ENCODE measurements at places on chromosomes 3 and 15.
A peak's percentile ranks its signal among the peaks of the same experiment; 100 is the strongest.

DNA sequence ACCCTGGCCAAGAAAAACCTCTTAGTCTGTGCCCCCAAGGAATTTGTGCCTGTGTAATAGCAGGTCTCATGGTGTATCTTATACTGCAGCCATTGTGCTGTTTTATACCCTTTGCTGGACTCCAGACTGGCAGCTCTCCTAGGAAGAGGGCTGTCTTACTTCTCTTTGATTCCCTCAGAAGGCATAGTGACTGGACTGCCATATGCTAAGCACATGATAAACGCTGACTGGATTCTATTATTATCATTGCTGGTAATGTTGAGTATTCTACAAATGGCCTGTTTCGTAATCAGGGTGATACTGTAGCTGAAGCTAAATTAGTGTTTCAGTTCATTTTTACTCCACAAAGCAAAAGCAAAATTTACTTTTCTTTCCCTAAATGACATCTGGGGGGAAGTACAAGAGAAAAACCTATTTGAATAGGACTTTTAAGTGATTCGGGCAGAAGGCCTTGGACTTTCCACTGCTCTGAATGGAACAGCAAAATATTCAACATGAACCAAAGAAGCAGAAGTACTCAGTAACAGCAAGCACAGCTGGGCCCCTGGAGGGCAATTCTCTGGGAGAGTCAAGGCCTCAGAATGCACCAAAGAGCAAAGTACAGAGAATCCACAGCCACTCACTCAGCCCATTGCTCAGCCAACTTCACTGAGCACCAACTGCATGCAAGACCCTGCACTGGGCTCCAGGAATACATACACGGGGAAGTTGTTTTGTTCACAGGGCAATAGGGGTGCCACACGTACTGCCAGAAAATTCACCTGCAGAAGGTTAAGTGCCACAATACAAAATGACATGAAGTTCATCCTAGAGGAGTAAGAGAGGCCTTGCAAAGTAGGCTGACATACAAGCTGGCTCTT lies 7.9 kb upstream of the BCL2A1 start:
- no peak for DNase-seq

GRCh38 chr3:18424729-18425640 lies at the start of gene SATB1:
Gene SATB1 (minus strand): TSS chr3:18425339. CDS start chr3:18420967, 4,372 bp downstream.
- peak; percentile 29 for DNase-seq

- DNase-seq, result no peak
Observed at GRCh38 chr3:143287403-143287802, 167.8 kb downstream of the CHST2 start.

GRCh38 chr3:72492240-72492639 lies 356.0 kb downstream of the SHQ1 start:
- no peak for DNase-seq

DNA sequence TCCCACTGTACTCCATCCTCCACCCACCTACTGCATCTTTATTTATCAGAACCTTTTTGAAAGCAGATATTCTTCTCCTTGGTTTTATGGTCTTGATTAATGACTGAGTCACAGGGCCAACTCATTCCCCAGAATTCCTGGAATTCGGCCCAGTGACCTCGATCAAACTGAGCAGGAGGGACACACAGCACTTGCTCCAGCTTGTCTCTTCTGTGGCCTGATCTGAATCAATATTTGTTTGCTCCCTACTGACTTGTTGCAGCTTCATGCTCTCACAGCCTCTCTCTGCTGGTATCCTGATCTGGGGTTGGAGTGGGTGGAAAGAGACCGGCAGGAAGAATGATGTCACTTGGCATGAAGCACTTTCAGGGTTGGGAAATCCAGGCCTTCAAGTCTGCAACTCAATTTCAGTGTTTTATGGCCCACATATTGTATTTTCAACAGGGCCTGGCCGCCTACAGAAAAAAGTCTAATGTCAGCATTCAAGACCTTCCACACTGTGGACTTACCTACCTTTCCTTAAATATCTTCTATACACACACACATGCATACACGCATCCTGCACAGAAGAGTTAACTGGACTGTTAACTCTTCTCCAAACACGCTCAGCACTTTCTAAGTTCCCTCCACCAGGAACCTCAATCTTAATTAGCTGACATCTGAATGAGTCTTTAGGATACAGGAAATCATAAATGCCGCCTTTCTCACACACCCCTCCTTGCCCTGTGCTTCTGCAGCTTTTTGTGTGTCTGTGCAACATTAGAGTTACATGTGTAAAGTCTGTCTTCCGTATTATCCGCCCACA lies 4.6 kb downstream of the ANXA2 start:
- no peak for DNase-seq

- DNase-seq, result no peak
Observed at GRCh38 chr3:53555068-53555588, 60.7 kb downstream of the CACNA1D start.

DNA sequence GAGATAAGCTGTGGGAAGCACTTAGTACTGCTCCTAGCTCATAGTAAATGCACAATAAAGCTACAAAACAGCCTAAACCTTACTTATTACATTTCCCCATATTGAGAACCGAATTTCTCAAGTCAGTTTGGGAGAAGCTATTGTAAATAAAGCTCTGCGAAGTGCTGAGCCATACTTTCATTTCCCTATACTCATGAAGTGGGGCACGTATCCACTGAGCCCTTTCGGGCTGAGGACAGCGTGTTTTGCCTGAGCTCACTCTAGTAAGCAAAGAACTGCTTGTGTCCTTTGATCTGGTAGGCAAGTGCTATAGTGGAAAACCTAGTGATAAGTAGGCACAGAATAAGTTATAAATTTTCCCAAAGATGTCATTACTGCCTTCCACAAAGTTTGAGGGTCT lies 165.0 kb downstream of the RSL24D1 start:
- DNase-seq, result no peak

DNA sequence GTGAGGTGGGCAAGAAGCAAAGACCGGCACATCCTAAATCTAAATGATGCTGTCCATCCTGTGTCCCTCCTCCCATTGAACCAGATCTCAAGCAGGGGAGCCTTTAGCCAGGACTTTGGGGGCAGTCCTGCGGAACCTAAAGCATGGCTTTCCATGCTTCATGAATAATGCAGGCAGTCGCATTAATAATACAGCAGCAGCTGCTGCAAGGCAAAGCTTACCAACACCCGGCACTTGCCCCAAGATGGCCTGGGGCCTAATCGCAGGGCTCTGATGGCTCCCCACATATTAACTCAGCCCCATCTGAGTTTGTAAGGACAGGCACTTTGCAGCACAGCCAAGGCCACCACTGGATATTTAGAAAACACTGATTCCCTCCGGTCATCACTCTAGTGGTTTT lies 114.4 kb downstream of the NTRK3 start:
- DNase-seq, result no peak

- no peak for DNase-seq
Observed at GRCh38 chr15:99123713-99124451, 19.0 kb downstream of the SYNM start.

DNA sequence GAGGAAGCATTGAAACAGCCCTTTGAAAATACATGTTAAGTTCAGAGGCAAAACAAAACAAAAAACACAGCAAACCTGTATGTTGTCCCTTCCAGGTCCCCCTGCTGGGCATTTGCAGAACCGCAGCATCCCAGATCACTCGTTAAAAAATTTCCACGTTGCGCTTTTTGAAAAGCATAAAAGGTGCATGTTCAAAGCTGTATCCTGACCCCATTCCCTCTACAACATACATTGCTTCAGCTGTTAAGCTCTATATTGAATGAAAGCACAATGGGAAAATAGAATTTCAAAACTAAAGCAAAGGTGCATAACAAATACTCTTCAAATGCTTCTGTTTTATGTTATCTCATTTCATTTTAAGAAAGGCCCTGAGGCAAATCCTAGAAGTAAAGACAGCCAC lies 328.3 kb downstream of the THSD4 start:
- no peak for DNase-seq

- no peak for DNase-seq
Observed at GRCh38 chr3:189621948-189622603, 9.1 kb upstream of the TP63 start.

- no peak for DNase-seq
Observed at GRCh38 chr3:105730801-105731354, 137.9 kb downstream of the CBLB start.

DNA sequence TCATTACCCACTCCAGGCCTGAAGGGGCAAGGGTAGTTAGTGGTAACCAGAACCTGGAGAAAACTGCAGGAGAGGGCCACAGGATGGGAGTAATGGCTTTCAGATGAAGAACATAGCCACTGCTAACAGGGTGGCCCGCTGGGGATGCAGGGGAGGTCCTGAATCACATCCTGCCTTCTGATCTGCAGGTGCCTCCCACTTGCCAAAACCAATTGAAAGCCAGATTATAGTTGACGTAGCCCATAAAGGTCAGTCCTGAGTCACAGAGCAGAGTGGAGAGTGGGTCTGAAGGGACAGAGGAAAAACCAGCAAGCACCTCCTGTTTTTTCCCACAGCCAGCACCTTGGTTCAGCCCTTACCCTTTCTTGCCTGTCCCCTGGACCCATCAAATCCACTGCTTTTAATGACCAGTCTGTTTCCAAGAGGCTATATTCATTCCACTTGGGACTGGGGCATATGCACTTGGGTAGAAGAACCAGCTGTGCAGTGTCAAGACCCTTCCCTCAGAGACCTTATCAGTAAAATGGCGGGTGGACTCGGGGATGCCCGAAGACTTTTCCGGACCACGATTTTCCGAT lies 646 bp upstream of the SLC35G2 start:
- peak; percentile 4 for DNase-seq

DNA sequence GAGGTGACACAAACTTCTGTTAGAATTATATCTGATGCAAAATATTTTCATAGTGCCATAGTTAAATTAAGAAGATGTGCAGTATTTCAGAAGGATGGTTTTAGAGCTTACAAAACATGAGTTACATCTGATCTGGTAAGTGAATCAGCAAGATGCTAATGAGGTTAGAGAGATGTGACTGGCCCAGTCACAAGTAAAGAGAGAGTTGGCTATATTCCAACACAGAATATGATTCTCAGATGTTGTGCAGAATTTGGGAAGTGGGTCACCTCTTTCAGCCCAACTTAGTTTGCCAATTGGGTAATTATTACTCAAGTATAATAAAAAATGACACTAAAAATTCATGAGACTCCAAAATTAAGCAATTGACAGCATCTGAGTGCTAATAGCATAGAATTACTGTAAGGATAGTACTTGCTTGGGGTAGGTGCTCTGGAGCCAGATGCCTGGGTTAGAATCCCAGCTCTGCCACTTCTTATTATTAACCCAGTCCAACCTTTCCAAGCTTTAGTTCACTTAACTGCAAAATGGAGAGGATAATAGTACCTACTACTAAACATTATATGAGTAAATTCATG lies 30.8 kb downstream of the P2RY1 start:
- no peak for DNase-seq

DNA sequence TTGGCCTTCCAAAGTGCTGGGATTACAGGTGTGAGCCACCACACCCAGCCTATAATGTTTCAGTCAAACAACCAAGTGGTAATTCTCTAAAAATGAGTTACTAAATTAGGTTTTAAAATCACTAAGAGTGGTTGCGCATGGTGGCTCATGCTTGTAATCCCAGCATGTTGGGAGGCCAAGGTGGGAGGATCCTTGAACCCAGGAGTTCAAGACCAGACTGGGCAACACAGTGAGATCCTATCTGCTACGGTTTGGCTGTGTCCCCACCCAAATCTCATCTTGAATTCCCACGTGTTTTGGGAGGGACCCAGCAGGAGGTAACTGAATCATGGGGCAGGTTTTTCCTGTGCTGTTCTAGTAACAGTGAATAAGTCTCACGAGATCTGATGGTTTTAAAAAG lies 26.1 kb downstream of the SEC11A start:
- DNase-seq, result no peak

DNA sequence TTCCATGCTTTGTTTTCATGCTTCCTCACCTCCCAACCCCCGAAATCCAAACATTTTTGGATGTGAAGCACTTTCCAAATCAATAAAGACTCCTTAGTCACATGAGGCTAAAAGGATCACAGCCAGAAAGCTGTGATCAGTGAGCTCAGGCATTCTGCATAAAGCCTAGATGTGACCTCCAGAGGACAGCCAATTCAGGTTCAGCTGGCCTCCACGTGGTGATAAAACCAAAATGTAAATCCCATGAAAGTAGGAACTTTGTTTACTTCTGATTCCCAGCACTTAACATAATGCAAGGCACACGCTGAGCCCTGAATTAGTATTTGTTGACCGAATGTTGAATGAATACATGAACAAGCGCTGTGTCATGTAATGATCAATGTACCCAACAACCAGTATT lies 249.5 kb upstream of the EOMES start:
- DNase-seq, result no peak

GRCh38 chr3:147975165-147975564 lies 566.0 kb downstream of the ZIC1 start:
- no peak for DNase-seq

GRCh38 chr3:62805580-62806277 lies 69.5 kb downstream of the CADPS start:
- DNase-seq, result no peak

DNA sequence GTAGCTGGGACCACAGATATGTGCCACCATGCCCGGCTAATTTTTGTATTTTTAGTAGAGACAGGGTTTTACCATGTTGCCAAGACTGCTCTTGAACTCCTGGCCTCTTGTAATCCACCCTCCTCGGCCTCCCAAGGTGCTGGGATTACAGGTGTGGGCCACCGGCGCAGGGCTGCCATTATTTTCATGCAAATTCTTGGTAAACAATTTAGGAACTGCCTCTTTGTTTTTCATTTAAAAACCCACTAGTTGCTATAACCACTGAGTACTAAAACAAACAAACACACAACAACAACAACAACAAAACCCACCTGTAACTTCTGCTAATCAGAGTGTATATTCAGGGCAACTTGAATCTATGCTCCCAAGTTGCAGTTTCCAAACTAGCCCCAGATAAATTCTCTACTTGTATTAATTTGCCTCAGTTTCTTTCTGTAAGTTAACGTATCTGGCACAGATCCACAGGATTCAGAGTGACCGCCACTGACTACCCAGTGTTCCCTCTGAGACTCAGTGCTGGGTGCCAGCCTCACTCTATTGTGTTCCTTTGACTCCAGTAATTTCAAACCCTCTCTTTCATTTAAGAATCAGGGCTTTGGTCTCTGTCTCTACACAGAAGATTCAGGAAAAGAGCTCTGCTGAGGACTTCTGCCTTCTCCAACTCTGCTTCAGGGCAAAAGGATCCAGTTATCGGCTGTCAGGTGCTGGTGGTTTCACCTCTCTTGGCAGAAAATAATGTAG lies 18.6 kb upstream of the ZNF710 start:
- no peak for DNase-seq

- DNase-seq, result no peak
Observed at GRCh38 chr3:75176937-75177336, 487.2 kb upstream of the FRG2C start.

GRCh38 chr15:100778831-100779288 lies 100.8 kb upstream of the ALDH1A3 start:
- no peak for DNase-seq

DNA sequence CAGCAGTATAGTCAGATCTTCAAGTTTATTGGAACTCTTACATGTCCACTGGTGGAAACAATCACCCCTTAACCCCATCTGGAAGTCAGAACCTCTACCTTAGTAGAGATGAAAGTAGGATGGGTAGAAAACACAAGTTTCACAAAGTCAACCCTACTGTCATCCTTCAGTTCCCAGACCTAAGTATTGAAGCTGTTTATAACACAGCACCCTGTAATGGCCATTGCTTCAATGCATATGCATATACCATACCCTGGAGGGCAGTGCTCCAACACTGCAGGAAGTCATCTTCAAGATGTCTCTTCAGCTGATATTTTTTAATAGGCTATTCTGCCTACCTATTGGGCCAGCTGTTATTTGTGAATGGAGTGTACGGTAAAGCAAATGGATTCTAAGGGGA lies 241.3 kb downstream of the UBE2E2 start:
- no peak for DNase-seq

- DNase-seq, result no peak
Observed at GRCh38 chr15:19899021-19899824, 642.4 kb downstream of the GOLGA6L6 start.

All from activated CD4-positive, alpha-beta T cell treated with anti-CD3 and anti-CD28 coated beads, Interleukin-2, amount 50 U/mL, for 24 hours (primary cell).